ENCODE measurements at places on chromosomes 13 and 19. TPM values are rescaled to one million over a fixed set of nuclear protein-coding genes. Genes with fewer than 3 reads are reported as not detected.

DNA sequence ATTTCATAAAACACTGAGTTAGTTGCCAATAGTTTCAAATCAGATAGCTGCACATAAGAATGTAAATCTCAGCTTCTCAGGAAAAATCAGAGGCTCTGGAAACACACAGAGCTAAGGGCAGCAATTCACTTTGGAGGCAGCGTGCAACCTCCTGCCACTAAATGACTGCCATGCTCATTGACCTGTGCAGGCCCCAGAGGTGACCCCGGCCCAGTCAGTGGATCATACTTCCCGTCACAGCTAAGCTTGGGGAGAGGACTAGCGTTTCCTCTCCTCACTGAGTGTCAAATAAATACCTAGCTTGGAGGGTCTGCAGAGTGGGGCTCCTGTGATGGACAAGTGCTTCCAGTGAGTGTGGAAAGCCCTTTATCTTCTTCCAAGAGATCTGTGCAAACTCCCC is 67.2 kb downstream of the UQCRFS1 start:
- H3K4me3 ChIP-seq = no peak overlapping the region
- no peaks in the 10 kb centered on the region for H3K36me3 ChIP-seq
- H3K27me3 ChIP-seq = no peaks in the 10 kb centered on the region
- no peaks in the 10 kb centered on the region for H3K4me1 ChIP-seq
- no peak for DNase-seq
- H3K27ac ChIP-seq = no peak overlapping the region

GRCh38 chr13:23506807-23507291 is 63.4 kb upstream of the TNFRSF19 start:
- H3K4me1 ChIP-seq = no peaks in the 10 kb centered on the region
- no peaks in the 10 kb centered on the region for H3K27me3 ChIP-seq
- H3K27ac ChIP-seq = no peak overlapping the region

- H3K36me3 ChIP-seq = peaks cover 9% of the 10 kb centered on the region
- no peak for DNase-seq
- H3K4me3 ChIP-seq = peak overlapping the region; percentile 99
- no peaks in the 10 kb centered on the region for H3K27me3 ChIP-seq
Measured at GRCh38 chr19:49579947-49580263, 451 bp downstream of the NOSIP start.

- no peak overlapping the region for H3K4me3 ChIP-seq
- no peak overlapping the region for H3K27ac ChIP-seq
- no peaks in the 10 kb centered on the region for H3K27me3 ChIP-seq
- H3K36me3 ChIP-seq = no peaks in the 10 kb centered on the region
- DNase-seq = no peak
Measured at GRCh38 chr13:105389373-105389772, 1146.1 kb downstream of the EFNB2 start.

- no peaks in the 10 kb centered on the region for H3K27me3 ChIP-seq
- no peak overlapping the region for H3K27ac ChIP-seq
- no peaks in the 10 kb centered on the region for H3K4me1 ChIP-seq
Measured at GRCh38 chr13:60494296-60494695, 97.3 kb downstream of the TDRD3 start.

GRCh38 chr19:10936661-10937084 is 8.1 kb downstream of the TIMM29 start:
- H3K4me3 ChIP-seq = no peak overlapping the region
- no peaks in the 10 kb centered on the region for H3K27me3 ChIP-seq
- H3K36me3 ChIP-seq = no peaks in the 10 kb centered on the region
- no peak overlapping the region for H3K27ac ChIP-seq
- DNase-seq = peak; percentile 56

Gene RAB8A
- total RNA-seq = 85.5 TPM

- no peak overlapping the region for H3K4me3 ChIP-seq
- DNase-seq = no peak
- H3K27ac ChIP-seq = no peak overlapping the region
- no peaks in the 10 kb centered on the region for H3K4me1 ChIP-seq
- H3K36me3 ChIP-seq = no peaks in the 10 kb centered on the region
Measured at GRCh38 chr19:57111329-57111644, 8.5 kb upstream of the USP29 start.

DNA sequence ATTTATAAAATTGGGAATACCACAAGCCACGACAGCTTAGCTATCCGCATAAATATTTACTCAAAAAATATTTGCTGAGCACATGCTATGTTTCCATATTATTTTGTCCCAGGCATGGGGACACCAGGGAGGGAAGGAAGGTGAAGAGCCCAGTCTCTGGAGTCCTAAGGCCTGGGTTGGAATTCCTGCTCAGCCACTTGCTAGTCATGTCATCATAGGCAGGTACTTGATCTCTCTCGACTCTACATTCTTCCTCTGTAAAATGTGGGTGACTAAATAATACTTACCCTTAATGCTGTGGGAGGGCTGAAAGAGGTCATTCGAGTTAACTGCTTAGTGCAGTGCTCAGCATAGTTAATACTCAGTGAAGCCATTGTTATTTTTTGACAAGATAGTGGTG is 4.3 kb upstream of the RNASEH2B start:
- no peak for DNase-seq
- peaks cover 9% of the 10 kb centered on the region for H3K4me1 ChIP-seq

DNA sequence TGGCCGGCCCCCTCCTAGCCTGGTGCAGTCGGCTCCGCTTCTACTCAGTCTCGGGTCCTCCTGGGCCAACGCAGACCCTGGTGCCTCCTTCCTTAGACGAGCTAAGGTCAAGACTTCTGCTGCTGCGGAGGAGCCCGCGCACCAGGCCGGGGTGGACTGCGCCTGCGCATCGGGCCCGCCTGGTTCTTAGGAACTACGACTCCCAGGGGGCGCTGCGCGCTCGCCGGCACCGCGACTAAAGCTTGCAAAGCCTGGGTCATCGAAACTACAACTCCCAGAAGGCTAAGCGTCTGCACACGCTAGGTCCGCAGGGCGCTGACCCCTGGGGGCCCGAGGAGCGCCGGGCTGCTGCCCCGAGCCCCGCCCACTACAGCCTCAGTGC is at the start of gene ZNF835:
Gene ZNF835 (minus strand): TSS at position 145 of the 382 bp plus-strand sequence. CDS start 6,559 bp downstream, outside the sequence.
- peak; percentile 75 for DNase-seq
- H3K27ac ChIP-seq = peak within 1 kb of the TSS; percentile 32
- H3K4me3 ChIP-seq = peak within 1 kb of the TSS; percentile 46
- H3K36me3 ChIP-seq = no peaks in the 10 kb centered on the region

DNA sequence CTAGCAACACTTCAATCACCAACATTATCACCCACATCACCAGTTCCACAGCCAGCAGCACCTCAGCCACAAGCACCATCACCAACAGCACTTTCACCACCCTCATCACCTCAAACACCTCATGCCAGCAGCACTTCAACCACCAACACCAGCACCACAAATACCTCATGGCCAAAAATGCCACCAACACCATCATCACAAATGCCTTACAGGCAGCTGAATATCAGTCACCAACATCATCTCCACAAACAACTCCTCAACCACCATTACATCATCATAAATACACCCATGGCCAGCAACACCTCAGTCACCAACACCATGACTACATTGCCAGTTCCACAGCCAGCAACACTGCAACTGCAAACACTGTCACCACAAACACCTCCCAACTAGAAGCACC is 10.4 kb downstream of the FCER2 start:
- H3K27me3 ChIP-seq = no peaks in the 10 kb centered on the region
- DNase-seq = no peak

Gene OR7D2
- total RNA-seq = not detected

- H3K27me3 ChIP-seq = no peaks in the 10 kb centered on the region
- H3K4me1 ChIP-seq = no peaks in the 10 kb centered on the region
- H3K4me3 ChIP-seq = no peak overlapping the region
- H3K27ac ChIP-seq = no peak overlapping the region
- no peaks in the 10 kb centered on the region for H3K36me3 ChIP-seq
Measured at GRCh38 chr19:17973759-17974158, 6.9 kb downstream of the KCNN1 start.

- no peak for DNase-seq
- no peak overlapping the region for H3K27ac ChIP-seq
- H3K4me1 ChIP-seq = no peaks in the 10 kb centered on the region
- H3K36me3 ChIP-seq = no peaks in the 10 kb centered on the region
Measured at GRCh38 chr13:24323739-24324075, 14.3 kb downstream of the C1QTNF9 start.

GRCh38 chr19:6092329-6093286 is 17.7 kb downstream of the RFX2 start:
- H3K27ac ChIP-seq = no peak overlapping the region
- H3K27me3 ChIP-seq = no peaks in the 10 kb centered on the region
- no peak overlapping the region for H3K4me3 ChIP-seq
- DNase-seq = no peak
- no peaks in the 10 kb centered on the region for H3K36me3 ChIP-seq

DNA sequence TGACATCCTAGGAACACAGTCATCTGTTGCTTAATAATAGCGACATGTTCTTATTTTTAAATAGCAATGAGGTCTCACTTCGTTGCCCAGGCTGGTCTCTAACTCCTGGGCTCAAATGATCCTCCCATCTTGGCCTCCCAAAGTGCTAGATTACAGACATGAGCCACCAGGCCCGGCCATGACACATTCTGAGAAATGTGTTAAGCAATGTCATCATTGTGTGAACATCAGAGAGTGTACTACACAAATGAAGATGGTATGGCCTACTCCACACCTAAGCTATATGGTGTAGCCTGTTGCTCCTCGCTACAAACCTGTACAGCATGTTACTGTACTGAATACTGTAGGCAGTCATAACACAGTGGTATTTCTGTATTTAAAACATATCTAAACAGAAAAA is 24.6 kb upstream of the GARRE1 start:
- DNase-seq = no peak
- H3K4me3 ChIP-seq = no peak overlapping the region
- peaks cover 31% of the 10 kb centered on the region for H3K4me1 ChIP-seq
- H3K36me3 ChIP-seq = peaks cover 29% of the 10 kb centered on the region

Gene BEST2
- total RNA-seq = not detected

GRCh38 chr19:55537741-55538111 is 793 bp upstream of the SBK2 start:
- no peak for DNase-seq
- H3K27me3 ChIP-seq = no peaks in the 10 kb centered on the region
- H3K4me3 ChIP-seq = no peak overlapping the region
- H3K36me3 ChIP-seq = no peaks in the 10 kb centered on the region
- H3K4me1 ChIP-seq = no peaks in the 10 kb centered on the region
- no peak overlapping the region for H3K27ac ChIP-seq

DNA sequence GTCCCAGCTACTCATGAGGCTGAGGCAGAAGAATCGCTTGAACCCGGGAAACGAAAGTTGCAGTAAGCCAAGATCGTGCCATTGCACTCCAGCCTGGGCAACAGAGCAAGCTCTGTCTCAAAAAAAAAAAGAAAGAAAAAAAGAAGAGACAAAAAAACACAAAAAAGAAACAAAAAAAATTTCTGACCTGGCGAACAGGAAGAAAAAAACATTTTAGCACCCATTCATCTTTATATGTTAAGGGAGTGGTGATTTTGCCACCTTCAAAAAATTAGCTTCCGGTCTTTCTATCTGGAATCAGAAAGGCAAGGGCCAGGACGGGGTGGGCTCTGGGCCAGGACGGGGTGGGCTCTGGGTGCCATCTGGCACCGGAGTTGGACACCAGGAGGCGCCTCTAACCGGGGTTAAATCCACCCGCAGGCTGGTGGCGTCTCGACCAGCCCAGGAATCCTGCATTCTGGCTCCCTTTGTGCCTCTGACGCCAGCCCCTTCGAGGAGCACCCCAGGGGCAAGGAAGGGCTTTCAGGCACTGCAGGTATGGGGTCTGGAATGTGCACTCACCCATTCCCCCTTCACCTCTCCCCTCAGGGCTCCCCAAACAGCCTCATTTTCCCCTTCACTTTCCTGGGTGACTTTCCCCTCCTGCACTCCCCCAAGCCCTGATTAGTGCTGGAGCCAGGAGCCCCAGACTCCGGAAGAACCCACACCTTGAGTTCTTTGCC is 10.4 kb upstream of the ZSWIM4 start:
- H3K27ac ChIP-seq = no peak overlapping the region
- peak; percentile 71 for DNase-seq
- H3K4me3 ChIP-seq = no peak overlapping the region
- H3K36me3 ChIP-seq = no peaks in the 10 kb centered on the region

DNA sequence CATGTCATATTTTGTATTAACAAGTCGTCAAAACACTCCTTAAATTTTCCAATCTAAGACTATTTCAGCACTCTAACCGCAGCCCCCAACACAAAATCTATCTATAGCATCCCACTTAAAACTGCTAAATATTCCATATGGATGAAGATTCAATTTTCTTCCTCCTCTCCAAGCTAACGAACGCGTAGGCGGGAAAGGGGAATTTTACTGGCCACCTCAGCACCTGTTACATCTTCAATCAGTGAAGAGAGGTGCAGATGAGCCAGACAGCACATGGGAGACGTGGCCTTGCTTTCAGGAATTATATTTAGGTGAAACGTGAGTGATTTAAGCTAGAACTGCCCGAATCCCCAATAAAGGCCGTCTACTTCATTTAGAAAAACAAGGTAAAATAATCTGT is 1.1 kb downstream of the RBM26 start:
- peak overlapping the region; percentile 97 for H3K27ac ChIP-seq
- peak overlapping the region; percentile 72 for H3K4me3 ChIP-seq
- DNase-seq = no peak
- no peaks in the 10 kb centered on the region for H3K27me3 ChIP-seq

GRCh38 chr13:89281331-89281730 is 1610.2 kb downstream of the SLITRK5 start:
- H3K4me3 ChIP-seq = no peak overlapping the region
- DNase-seq = no peak
- H3K4me1 ChIP-seq = no peaks in the 10 kb centered on the region
- H3K36me3 ChIP-seq = no peaks in the 10 kb centered on the region
- no peaks in the 10 kb centered on the region for H3K27me3 ChIP-seq

DNA sequence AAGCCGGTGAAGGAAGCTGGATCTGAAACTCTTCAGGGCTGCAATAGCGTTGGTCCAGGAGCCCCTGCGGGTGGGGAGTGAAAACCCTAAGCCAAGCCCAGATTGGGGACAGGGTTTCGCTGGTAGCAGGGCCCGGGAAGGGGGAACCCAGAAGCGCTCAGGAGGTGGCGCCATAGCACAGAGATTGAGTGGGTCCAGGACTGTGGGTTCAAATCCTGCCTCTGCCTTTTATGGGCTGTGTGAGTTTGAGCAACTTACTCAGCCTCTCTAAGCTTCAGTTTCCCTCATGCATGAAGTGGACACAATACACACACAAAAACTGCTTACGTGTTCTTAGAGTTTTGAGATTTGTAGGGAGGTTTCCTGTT is 8.3 kb upstream of the SYCN start:
- H3K27ac ChIP-seq = no peak overlapping the region
- no peaks in the 10 kb centered on the region for H3K4me1 ChIP-seq
- H3K4me3 ChIP-seq = no peak overlapping the region
- H3K27me3 ChIP-seq = no peaks in the 10 kb centered on the region

DNA sequence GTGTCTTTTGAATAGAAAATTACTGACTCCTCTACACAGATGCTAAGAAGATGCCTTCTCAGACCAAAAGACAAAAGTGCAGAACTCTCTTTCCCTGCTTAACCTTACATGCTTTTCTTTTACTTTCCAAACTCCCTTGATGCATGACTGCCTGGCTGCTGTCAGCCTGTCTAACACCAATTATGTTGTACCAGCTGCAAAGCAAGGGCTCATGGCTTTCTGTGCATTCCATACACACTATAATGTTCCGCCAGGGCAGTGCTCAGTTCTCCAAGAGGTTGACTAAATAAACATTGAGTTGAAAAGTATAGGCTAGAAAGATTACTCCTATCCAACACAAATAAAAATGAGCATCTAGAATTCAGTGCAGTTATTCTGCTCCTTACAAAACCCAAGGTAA is 330.4 kb upstream of the NBEA start:
- DNase-seq = no peak
- H3K4me1 ChIP-seq = no peaks in the 10 kb centered on the region
- no peak overlapping the region for H3K27ac ChIP-seq
- no peak overlapping the region for H3K4me3 ChIP-seq
- no peaks in the 10 kb centered on the region for H3K27me3 ChIP-seq
- H3K36me3 ChIP-seq = no peaks in the 10 kb centered on the region

All from CD4-positive, alpha-beta memory T cell (primary cell).